AG04449 (cell line): ENCODE measurements at places on chromosomes 11 and 22.

DNA sequence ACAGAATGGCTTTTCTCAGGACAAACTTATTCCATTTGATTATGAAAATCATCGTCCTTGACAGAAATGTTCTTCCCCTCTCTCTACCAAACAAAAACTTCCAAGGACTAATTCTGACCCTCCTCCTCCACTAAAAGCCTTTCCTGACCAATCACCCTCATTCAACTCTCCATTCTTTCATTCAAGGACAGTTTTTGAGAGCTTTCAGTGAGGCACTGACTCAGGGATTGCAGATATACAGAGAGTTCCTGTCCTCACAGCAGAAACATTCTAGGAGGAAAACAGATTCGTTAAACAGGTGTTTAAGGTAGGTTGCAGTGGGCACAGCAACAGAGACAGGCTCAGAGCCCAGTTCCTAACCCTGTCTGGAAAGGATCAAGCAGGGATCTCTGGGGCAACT, 41.5 kb downstream of the OR4D9 start:
- no peak for DNase-seq

GRCh38 chr11:21866781-21867180, 326.1 kb upstream of the ANO5 start:
- DNase-seq: no peak

DNA sequence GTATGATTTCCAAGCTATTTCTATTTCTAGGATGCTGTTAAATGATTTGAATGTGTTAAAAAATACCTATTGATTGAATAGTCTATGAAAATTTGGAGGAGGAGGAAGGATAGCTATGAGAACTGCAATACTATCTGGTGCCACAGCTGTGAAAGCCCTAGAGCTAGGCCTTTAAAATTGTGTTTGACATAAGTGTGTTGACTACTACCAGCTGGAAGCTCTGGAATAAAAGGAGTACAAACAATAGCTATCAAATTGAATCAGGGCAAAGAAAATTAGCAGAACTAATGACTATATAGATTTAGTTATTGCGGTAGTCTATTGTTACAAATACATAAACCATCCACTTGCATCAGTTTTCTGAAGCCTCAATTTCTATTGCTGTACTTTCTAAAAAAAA, 124.8 kb upstream of the CNTN5 start:
- DNase-seq: no peak

- DNase-seq: no peak
These were observed 24.9 kb downstream of the OSBPL5 start for GRCh38 chr11:3140291-3140603.

DNA sequence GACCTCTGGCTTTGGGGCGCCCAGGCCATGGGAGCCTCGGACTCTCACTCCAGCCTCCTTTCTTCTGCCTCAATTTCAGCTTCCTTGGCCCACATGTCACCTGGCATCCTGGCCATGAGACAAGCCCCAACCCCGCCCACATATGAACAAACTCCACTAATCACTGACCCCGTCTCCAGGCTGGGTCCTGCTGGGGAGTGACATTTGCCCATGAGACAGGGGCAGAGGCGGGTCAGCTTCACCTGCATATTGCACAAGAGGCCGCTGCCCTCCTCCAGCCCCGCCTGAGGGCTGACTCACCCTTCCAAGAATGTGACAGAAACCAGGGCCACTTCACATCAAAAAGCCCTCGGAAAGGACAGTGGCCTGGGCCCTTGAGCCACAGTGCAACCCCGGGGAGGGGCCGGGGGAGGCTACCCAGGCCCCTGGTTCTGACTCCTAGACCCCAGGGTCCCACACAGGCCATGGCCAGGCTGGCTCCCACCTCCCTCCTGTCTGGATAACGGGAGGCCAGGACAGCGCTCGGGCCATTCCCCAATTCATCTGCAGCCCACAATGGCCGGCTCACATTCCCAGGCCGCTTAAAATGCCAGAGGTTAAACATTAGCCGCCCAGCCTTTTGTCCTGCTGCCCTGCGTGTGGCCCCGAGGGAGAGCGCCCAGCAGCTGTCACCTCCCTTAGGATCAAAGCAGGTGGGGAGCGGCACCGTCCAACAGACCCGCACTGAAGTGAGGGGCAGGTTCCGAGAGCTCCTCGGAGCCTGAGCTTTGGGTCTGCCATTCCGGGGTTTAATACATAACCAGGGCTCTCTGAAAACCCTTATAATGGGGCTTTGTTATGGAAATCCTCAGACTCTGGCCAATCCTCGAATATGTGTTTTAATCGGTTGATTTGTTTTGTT, 42.3 kb downstream of the TRMU start:
- DNase-seq: no peak

DNA sequence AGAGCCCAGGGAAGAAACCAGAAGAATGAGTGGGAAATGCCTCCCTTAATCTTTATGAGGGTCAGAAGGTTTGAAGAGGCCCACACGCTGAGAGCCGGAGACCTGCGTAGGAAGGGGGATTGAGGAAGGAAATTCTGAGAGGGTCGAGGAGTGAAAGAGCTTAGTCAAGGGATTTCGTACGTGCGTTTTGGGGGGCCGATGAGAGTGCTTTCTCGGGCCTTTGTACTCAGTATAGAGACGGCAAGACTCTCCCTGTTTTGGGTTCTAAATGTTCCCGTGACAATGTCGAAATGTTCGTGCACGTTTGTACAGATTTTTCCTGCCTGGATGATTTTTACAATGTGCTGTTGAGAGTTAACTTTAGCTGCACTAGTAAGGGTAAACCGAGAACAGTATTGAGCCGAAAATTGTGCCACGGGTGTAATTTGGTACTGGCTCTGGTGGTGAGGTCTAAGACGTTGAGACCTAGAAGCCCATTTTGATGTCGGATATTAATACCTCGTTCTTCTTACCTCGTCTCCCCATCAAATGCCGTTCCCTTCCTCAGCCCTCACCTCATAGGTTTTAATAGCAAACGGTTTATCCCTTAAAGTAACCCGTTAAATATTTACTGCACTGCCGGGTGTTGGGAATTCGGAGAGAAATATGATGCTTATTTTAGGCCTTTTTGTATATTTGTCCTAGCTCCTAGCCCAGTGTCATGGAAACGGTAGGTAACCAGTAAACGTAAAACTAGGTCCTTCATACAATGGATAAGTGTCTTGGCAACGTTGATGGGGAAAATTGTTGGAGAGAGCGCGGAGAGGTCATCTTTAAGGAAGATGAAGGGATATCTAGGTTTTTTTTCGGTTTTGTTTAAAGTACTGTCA, 734 bp downstream of the C11orf58 start:
- no peak for DNase-seq

DNA sequence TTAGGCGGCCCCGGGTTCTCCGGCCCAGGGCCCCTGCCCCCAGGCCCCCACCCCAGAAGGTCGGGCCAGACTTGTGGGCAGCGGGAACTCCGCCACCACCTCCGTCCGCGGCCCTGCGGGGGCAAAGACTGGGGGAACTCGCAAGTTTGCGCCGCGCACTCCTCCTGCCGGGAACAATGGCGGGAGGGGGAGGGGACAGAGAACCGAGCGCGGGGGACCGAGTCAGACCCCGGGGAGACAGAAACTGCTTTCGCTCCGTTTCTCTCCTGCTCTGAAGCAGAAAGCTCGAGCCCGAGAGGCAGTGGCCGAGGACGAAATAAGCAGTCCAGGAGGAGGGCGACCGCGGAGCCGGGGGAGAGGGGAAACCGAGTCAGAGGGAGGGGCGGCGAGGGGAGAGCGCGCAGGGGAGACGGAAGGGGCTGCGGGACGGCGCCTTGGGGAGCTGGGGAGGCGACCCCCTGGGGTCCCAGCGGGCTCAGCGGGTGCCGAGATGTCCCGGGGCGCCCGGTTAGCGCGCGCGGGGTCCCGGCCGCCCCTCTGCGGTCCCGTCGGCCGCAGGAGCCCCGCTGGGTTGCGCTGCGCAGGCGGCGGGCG, 555 bp downstream of the TP53I11 start:
- no peak for DNase-seq

DNA sequence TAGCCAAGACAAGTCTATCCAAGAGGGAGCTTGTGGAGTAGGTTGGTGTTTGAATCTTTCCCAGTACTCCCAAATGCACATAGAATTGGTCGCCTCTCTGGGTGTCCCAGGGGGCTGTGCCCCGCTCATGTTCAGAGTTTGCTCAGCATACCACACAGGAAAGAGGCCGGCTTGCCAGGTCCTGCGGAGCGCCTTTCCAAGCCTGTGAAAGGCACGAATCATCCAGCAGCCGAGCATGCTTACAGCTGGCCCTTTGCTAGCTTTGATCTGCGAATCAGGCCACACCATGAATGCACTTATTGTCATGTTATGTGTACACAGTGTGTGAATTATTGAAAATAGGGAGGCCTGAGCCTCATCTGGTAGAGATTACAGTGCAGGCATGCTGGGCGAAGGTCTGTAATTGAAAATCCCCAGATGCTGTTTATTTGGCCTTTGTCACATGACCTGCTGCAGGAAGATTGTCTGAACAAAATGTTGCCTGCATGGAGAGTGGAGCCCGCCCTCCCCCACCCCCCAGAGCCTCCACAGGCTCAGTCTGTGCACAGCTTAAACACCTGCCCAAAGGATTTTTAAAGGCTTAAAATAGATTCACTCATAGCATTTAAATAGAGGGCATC, 163.3 kb upstream of the RASSF10 start:
- no peak for DNase-seq

DNA sequence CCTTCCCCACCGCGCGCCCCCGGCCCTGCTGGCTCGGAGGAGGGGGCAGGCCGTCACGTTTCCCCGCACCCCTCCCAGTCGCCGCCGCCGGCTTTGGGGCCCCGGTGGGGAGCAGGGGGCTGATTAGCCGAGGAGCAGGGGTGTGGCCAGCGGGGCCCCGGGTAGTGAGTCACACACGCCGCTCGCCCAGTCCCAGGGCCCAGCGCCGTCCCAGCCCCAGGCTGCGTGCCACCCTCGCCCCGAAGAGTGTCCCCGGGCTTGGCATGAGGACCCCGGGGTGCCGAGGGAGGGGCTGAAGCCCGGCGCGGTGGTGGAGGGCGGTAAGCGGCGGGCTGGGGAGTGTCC, 34.4 kb downstream of the PRDM11 start:
- DNase-seq: no peak

GRCh38 chr11:44421090-44421675, 111.2 kb upstream of the ALX4 start:
- DNase-seq: no peak

DNA sequence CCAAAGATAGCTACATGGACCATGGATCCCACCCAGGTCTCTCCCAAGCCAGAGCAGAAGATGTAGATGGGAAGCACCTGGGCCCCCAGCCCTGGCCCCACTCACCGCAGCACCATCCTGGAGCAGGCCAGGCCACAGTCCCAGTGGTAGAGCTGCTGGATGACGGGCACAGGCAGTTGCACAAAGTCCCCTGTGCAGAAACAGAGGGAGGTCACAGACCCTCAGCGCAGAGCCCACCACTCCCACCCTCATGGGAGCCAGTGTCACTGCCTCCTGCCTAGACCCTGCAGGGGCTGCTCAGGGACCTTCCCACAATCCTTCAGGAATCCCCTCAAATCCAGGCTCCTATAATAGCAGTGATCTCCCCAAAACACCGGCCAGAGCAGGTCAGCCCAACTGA, 6.1 kb downstream of the GUCD1 start:
- no peak for DNase-seq

DNA sequence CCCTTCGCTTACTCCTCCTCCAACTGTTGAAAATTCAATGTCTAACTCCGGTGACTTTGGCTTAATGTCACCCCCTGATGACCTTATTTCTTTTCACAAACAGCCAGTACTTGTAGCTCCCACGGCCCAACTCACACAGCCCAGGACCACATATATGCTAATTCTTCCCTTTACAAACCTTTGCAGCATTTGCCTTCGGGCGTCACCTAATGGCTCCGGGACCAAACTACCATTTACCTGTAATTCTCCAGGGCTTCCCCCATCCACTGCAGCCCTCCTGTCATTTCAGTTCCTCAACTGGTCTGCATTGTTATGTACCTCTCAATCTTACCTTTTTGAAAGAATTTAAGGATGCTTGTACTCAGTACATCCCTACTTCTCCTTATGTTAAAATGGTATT, 29.8 kb upstream of the OR56B4 start:
- DNase-seq: no peak

- DNase-seq: no peak
These were observed 25.1 kb downstream of the PRDM11 start for GRCh38 chr11:45171550-45171949.

DNA sequence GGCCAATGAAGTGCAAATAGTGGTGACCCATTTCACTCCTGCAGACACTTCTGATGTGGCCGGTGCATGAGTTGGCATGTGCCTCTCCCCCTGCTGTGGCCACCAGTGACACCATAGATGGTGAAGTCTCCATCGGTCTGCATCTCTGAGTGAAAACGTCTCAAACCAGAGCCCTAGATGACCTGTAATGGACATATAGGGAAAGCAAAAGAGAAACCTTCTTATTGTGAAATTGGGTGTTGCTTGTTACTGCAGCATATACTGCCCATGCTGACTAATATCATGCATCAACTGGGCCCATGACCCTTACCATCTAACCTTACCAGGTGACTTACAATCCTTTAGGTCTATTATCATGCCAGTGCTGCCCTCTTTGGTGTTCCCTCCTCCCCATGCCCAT, 11.7 kb upstream of the VPS37C start:
- no peak for DNase-seq

DNA sequence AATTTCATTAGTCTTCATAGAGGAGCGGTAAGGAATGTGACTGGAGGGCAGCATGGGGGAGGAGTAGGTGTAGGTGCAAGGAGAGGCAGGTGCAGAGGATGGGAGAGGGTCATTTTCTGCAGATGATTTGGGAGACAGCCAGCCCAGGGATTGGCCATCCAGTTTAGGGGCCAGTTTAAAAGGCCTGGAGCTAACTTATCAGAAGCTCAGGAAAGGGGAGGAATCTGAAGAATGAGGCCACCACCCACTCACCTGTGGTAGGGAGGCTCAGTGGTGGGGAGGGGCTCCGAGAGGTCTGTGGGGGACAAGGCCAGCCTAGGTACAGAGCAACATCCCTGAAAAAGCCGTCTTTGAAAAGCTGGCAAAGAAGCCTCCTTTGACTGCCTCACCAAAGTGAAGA, 110.8 kb upstream of the TMEM45B start:
- no peak for DNase-seq

DNA sequence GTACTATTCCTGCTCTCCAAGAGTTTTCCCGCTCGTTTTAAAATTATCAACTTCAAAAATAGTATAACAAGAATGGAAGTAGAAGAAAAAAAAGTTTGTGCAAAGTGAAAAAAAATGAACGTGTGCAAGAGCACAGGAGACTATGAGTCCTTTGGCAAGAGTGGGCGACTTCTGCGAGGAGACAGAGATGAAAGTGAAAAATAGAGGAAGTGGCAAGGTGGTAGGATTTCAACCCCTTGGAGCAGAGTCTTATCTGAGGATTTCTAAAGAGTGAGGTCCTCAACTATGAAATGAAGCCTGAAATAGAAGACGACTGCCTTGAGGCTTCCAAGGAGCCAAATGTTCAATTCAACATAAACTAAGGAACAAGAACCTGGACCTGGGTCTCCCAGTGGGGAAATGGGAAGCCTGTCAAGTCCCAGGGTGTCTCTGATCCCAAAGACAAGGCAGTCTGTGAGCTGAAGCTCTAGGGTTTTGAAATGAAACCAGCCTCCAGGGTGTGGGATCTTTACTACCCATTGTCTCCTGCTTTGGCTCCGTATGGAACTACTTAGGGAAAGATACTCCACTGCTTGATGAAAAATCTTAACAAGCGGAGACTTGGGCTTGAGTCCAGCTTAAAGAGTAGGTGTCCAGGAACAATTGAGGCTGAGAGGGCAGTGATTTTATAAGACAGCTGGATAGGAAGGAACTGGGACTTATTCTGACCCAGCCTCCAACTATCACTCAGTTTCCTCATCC, 4.8 kb downstream of the P4HA3 start:
- no peak for DNase-seq

- DNase-seq: no peak
These were observed 27.8 kb downstream of the PHLDB1 start for GRCh38 chr11:118635237-118635591.

GRCh38 chr11:78833237-78833636, 258.6 kb upstream of the NARS2 start:
- DNase-seq: no peak
